Right lung (tissue), 10 donors: ENCODE measurements at places on chromosomes 6 and 20.

DNA sequence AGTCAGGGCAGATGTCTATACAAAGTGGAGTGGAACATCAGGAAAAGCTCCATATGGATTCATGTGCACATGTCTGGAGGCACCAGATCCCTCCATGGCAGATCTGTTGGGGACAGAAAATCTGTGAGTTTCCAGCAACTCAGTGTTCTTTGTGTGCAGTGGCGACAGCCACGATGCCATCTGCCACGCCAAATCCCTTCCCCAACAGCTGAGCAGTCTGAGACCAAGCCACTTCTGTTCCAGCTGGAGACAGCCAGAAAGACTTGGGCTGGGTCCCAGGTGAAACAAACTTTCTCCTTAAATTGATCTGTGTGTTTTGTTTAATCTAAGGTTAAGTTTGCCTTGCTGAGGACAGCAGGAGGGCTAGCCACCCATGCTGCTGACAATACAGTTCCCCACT lies 22.9 kb downstream of the FKBP1A start:
- DNase-seq, result no peak

DNA sequence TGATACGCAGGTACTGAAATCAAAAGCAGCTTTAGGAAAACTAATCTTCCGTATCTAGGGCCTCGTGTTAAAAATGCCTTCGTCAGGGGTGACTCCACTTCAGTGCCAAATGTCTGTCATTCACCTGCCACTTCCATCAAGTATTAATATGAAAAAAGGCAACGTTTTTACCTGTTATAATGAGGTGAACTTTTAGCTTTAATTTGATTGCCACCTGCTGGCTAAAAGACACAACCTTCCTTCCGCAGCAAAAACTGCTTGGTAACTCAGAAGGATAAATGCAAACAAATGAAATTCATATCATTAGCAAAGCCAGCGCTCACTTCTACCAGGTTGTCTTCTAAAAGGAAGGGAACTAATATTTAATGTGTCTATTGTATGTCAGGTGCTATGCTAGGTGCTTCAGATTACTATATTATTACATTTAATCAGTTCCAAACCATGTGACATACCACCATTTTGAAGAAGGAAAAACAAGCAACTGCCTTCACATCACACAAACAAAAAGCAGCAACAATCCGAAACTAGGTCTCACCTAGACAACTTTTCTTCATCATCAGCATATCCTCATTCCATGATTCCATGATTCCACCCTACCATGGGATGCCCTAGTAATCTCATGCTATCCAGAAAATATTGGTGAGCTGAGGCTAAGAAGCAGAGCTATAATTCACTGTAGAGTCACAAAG lies 20.6 kb upstream of the ARHGAP18 start:
- no peak for DNase-seq

- no peak for DNase-seq
Observed at GRCh38 chr20:38141204-38141888, 23.7 kb downstream of the TGM2 start.

GRCh38 chr6:27541212-27541932 lies 68.5 kb upstream of the ZNF184 start:
- no peak for DNase-seq

GRCh38 chr6:63574554-63574900 lies 2.2 kb downstream of the LOC128125822 start:
- DNase-seq, result no peak
